ENCODE measurements at places on chromosomes 4 and X.

GRCh38 chr4:82219346-82219745, 154.4 kb downstream of the HNRNPD start:
- no peak for DNase-seq

DNA sequence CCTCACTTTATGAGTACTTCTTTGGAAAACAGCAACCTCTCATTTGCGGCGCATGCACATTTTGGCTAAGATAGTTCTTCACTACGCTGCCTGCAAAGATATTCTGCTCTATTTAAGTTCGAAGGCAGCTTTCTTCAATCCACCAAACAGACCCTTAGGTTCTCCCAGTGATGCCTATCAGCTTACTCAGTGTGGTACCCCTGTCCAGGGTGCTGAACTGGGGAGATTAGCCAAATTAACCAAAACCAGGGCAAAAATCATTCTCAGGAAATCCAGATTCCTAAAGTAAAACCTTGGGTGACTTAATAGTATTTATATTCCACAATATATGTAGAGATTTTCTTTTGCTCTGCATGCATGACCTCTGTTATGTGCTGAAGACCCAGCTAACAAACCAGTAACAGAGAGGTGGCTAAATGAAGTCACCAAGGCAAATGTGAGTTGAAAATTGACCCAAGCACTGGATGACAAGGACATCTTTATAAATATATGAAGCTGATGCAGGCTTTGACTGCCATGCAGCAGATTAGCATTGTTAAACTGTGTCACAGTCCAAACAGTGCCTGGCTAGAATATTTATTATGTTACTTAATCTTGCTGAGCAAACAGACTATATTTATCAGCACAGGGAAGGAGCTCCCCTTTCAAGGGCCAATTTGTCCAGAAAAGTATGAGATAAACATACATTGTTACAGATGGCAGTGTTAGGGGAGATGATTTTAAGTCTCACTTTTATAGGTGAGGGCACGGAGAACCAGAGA, 418.2 kb downstream of the STIM2 start:
- peak; percentile 11 for DNase-seq

- DNase-seq = peak; percentile 90
Measured at GRCh38 chr4:114673306-114673705, 74.7 kb downstream of the UGT8 start.

DNA sequence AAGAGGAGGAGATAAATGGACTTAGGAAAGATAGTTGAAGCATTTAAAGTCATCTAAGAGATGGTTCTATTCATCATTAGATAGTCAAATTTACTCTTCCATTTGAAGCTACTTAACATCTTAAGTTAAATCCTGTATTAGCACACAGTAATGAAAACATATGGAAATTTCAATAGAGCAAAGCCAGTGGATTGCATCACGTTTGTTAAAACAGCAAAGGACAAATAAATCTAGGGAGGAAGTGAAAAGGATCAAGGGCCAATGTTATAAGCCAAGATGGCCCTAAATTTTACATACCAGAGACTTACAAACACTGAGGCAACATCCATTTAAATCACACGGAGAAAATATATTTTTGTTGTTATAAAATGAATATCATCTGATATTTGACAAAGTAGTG, 602.8 kb downstream of the INPP4B start:
- no peak for DNase-seq

GRCh38 chrX:72016881-72017783, 106.5 kb downstream of the NHSL2 start:
- DNase-seq = no peak

GRCh38 chr4:94506822-94507221, 55.1 kb downstream of the PDLIM5 start:
- DNase-seq = no peak

DNA sequence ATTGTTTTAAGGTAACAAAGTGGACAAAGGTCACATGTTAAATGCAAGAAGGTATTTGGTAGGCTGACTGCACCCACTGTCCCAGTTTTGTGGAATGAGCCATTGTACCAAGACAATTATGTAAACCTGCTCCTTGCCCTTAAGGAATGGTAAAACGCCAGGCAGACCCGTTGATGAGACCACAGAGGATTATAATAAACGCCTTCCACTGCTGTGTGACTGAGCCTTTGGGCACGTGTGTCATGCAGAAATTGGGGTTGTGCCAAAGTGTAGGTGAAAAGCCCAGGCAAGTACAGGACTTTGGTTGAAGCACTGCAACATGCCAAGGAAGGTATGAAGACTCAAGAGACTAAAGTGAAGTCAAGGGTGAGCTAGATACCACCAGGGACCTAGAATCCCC, 59.7 kb downstream of the LRRC66 start:
- peak; percentile 61 for DNase-seq

DNA sequence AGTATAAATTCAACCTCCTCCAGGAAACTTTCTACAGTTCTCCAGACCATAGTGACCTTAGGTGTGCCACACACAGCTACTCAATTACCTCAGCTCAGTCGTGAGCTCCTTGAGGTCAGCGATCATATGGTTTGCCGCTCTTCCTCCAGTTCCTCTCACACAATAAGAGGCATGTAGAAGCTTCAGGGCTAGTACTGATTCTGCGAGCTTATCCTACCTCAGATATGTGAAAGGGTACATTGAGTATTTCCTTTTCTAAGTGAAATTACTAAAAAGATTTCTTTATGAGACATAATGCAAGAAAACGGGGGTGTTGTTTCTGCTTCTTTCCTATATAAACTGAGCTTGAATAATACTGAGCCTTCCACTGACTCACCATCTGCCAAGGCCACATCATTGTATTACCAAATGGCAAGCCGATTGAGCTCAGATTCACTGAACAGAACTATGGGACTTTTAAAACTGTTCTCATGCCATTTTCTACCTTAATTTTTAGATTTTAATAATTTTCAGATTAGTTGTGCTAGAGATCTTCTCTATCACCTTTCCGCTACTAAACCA, 183.1 kb downstream of the HS6ST2 start:
- DNase-seq = no peak

GRCh38 chr4:46993075-46994006, at the start of gene GABRA4:
TSS of gene GABRA4 (minus strand) at chr4:46993581. CDS start at chr4:46993424, 157 bp downstream.
- DNase-seq = no peak

GRCh38 chr4:40194602-40195161, 2.1 kb upstream of the RHOH start:
- DNase-seq = peak; percentile 18

DNA sequence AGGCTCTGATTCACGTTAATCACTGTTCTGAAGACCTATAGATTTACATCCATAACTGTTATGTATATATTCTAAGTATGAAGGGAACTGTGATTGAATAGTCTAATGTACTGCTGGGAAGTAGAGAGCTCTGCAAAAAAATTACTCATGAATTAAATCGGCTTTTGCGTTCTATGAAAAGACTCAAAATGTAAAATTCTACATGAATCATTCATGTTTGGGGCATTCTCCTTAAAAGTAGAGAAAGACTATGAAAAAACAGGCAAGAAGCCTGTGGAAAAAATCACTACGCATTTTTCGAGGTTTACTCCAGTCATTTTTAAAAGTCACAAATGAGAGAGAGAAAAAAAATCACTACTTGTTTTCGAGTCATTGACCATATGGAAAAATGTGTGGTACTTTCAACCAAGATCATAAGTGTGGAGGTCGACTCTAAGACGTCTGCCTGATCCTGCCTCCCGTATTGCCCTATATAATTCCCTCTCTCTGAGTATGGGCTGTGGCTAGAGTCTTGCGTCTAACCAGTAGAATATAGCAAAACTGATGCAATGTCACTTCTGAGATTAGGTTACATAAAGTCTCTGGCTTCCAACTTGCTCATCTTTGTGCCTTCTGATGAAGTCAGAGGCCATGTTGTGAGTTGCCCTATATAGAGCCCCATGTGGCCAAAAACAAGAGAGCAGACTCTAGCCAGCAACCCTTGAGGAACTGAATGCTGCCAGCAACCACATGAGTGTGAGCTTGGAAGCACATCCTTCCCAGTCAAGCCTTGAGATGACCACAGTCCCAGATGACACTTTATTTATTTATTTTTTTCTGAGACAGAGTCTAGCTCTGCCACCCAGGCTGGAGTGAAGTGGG, 32.1 kb upstream of the VEGFD start:
- no peak for DNase-seq

DNA sequence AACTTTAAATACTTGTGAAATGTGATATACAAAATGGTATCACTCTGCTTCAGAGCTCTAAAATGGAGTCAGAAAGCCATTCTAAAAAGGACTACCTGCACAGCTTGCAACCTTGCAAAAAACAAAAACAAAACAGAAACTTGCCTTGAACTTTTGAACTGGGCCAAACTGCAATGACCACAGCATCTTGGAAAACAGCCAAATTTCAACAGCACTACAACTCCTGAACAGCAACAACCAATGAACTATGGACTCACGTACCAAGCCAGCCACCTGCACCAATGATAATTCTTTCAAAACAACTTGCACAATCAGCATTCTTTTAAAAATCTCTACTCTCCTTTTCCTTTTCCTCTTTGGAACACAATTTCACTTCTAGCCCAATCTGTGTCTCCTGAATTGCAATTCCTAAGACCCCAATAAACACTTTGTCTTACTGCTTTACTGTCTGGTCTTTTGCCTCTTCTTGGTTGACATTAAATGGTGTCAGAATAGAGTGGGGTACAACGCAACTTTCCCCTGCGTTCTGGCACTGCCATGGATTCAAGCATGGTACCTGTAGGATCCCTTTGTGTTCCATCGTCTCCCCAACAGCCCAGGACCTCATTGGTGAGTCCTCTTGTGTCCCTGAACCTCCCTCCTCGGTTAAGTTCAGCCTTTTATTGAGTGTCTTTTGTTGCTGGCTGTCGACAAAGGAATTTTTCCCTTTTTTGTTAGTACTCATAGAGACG, 35.7 kb upstream of the FMR1 start:
- DNase-seq = peak; percentile 94

DNA sequence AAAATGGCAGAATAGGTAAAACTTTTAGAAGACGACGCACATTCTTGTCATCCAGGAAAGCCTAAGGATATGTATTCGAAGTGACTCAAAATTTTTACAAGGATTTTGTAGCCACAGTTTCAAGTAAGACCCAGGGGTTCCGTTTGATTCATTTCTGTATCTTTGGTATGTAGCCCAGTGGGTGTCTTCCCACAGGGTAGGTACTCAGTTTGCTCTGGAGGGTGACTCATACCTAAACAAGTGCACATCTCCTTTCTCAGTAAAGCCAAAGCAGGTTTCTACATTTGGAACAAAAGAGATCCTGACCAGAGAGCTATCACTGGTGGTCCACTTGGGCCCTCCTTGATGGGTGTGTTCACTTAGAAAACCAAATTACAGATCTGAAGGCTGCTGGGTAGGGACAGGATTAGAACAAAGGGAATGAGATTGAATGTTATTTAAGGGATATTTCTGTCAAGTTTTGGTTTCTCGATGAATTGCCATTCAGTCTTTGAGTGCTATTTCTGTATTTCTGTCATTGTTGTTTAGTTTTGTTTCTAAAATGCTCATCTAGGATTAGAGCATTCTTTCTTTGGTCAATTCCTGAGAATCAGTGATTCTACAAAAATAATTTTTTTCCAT, 56.1 kb downstream of the PLS3 start:
- peak; percentile 76 for DNase-seq

DNA sequence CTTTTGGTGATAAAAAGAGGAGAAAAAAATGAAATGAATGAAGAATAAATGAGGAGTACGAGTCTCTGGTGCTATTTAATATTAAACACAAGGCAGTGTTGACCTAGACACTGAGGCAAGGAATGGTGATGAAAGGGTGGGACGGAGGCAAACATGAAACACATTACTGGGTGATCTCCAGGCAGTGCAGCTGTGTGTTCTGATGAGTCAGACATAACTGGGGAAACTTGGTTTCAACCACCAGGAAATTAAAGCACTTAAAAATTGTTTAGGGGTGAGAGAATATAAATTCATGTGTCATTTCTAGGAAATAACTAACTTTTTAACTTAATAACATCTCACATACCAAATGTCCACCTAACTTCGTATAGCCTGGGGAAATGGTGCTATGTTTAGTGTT, 19.7 kb upstream of the CXCL6 start:
- DNase-seq = peak; percentile 96

DNA sequence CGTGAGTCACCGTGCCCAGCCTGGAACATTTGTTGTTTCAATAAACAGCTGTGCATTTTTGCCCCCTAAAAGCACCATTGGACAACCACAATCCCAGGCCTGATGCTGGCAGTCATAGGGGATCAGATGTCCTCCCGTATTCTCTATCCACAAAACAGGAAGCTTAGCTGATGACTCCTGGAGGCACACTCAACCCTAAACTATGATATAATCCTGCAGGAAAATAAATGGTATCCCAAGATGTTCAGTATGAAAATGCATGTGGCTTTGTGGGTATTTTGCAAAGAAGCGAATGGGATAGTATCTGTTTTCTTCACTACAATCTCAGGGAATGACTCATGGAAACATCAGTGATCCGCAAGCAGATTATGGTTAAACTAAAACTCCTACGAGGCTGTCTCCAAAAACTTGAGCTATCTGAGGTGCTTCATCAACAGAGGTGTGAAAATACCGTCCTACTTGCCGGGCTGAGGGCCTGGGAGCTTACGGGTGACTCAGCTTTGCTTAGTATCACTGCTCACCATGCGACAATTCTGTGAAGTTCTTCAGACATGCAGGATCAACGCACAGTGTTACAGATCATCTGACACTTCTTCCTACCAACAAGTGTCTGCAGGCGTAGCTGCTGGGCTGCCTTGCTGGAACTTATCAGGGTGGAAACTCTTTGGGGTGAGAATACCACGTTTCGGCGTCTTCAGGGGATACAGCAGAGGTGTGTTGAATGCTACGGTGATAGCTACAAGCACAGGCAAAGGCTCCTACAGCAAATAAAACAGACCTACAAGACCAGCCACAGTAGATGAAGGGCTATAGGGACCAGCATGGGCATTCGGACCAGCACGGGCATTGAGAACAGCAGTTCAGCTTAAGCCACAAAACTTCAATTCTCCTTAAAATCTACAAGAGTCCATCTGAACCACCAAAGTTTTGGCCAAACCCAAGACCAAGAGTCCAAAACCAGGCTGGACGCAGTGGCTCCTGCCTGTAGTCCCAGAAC, 148.5 kb downstream of the DHRSX start:
- peak; percentile 74 for DNase-seq

- DNase-seq = no peak
Measured at GRCh38 chr4:120472447-120473131, 405.9 kb upstream of the MAD2L1 start.

DNA sequence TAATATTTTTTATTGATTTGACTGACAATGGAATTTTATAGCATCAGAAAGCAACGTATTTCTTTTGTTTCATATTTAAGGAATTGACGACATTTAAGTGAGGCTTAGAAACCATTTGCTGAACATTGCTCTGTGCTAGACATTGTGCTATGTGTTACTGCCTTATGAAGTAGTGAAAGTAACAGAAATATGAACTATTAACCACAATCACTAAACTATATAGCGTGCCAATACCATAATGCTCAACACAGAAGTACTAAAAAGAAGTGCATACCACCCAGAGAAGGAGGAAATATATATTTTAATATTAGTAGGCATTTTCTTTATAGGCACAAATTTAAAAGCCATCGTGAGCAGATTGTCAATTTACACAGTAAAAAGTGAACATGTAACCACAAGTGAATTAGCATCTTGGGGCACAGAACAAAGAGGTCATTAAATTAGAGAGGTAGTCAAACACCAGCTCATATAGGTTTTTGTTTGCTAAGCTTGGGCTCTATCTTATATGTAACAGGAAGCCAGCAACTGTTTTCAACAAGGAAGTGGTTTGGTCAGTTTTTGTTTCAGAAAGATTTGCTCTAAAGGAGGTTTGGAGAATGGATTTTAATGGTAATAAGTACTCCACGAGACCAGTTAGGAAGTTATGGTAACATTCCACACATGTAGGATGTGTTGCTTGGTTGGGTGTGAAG, 270.7 kb downstream of the GRXCR1 start:
- DNase-seq = no peak

All from renal cortical epithelial cell (primary cell).